Femur (tissue), 1 donor: ENCODE measurements at places on chromosomes 11 and 22.
A peak's percentile ranks its signal among the peaks of the same experiment; 100 is the strongest.

- no peak for DNase-seq
Measured at GRCh38 chr22:22712092-22712658, 67.8 kb downstream of the GGTLC2 start.

- DNase-seq: no peak
Measured at GRCh38 chr11:113549611-113550578, 74.7 kb upstream of the DRD2 start.

DNA sequence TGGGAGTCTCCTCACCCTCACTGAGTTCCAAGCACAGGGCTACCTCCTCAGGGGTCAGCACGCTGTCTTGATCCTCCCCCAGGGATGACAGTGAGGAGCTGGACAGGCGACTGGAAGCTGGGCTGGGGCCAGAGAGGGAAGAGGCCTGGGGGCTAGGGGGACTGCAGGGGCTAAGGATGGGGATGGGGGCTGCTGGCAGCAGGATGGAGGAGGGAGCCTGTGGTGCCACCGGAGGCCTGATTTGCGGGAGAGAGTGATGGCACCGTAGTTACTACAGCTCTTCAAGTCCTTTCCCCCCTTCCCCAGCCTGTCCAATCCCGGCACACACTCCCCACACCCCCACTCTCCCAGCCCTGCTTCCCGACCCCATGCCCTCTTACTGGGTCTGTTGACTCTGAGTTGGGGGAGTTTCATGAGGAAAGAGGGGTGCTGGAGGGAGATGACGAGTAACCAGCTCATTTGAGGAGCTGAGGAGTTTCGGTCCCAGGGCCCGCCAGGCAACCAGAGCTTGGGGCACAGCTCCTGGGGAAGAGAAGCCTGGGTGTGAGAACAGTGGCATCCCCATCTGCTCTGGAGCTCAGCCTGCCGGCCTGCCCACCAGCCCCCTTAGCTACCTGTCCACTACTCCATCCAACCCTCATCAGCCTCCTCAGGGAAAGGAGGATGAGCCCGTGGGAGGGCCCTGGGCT lies 10.5 kb downstream of the ROBO4 start:
- no peak for DNase-seq

GRCh38 chr11:1148752-1149180 lies 9.0 kb upstream of the MUC5AC start:
- DNase-seq: no peak

DNA sequence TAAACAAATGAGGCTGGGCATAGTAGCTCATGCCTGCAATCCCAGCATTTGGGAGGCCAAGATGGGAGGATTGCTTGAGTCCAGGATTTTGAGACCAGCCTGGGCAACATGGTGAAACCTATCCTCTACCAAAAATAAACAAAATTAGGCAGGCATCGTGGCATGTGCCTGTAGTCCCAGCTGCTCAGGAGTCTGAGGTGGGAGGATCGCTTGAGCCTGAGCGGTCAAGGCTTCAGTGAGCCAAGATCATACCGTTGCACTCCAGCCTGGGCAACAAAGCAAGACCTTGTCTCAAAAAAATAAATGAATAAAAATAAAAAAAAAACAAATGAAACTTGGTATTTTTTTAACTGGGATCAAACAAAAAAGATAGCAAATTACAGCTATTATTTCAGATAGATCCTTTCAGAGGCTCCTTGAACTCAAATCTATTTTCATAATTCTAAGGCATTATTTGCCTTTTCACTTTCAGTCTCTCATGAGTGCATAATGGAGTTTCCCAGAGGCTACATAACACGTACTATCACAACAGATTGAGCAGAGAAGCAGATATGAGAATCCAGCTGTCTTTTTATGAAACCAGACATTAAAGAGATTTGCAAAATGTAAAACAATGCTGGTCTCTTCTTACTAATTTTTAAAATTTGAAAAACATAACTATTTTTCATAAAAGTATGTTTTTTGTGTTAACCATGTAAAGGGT lies 23.1 kb downstream of the DDIAS start:
- no peak for DNase-seq

DNA sequence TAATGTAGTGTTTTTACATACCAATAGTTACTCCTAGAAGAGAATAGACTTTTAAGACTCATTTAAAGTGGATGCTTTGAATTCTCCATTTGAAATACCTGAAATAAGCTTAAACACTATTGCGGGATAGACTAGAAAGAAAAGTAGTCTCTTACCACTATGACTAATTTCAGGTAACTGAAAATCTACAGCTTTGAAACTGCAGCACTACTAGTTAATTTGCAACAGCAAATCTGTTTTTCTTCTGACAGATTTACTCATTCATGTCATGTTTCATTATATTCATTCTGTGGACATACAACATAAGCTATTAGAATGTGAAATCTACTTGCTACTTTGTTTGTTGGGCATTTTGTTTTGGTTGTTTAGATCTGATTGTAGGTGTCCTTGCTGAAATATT lies 153.6 kb downstream of the MAML2 start:
- no peak for DNase-seq

DNA sequence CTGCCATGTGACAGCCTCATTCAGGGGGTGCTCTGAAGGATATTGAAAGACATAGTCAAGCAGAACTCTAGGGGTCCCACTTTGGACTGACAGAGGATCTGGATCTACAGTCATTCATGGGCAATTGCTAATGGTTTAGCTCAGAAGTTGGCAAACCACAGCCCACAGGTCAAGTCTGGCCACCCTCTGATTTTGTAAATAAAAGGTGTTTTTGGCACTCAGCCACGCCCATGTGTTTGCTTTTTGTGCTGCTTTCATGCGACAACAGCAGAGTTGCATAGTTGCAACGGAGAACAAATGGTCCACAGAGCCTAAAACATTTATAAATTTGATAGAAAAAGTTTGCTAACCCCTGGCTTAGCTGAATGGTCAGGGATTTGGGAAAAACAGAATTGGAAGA lies 41.7 kb downstream of the RPS6KA4 start:
- no peak for DNase-seq

GRCh38 chr11:46382646-46383403 lies 1.4 kb downstream of the MDK start:
- DNase-seq: peak; percentile 34

GRCh38 chr11:85759915-85760314 lies 51.0 kb downstream of the SYTL2 start:
- no peak for DNase-seq

GRCh38 chr11:73429121-73429750 lies 53.0 kb downstream of the RELT start:
- no peak for DNase-seq

DNA sequence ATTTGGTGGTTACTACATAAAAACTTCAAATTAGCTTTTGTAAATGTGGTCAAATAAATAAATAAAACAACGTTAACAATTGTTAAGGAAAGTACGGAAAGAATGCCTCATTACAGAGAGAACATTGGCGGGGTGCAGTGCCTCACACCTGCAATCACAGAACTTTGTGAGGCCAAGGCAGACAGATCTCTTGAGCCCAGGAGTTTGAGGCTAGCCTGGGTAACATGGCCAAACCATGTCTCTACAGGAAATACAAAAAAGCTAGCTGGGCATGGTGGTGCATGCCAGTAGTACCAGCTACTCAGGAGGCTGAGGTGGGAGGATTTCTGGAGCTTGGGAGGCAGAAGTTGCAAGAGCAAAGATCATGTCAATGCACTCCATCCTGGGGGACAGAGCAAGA lies 59.4 kb upstream of the VPREB1 start:
- DNase-seq: no peak

DNA sequence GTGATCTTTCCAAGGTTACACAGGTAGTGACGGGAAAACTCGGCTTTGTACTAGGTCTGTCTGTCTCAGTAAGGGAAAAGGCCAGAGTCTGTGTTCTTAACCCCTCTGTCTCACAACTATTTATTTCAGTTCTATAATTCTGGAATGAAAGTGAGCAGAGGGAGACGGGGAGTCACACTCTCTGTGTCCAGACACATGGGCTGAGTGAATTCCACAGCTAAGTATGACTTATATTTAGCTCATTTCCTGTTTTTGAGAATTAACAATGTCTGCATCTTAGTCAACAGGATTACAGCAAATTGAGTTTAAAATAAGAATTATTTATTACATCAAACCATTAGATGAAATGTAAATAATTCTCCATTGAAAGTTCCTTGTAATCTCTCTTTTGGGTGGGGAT lies 62.5 kb upstream of the OR4B1 start:
- no peak for DNase-seq

GRCh38 chr11:74024261-74025029 lies 15.6 kb upstream of the UCP3 start:
- peak; percentile 58 for DNase-seq

DNA sequence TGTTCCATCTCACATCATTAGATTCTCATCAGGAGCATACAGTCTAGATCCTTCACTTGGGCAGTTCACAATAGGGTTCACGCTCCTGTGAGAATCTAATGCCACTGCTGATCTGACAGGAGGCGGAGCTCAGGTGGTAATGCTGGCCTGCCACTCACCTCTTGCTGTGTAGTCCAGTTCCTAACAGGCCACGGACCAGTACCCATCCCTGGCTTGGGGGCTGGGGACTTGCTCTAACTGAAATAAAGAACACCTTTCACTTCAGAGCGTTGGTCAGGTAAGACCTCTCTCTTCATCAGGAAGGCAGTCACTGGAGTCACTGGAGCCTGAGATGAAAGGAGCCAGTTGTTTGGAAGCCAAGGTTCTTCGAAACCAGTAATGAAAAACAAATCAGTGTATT lies 41.7 kb downstream of the PRMT3 start:
- no peak for DNase-seq

GRCh38 chr22:37535159-37535558 lies 15.9 kb upstream of the CARD10 start:
- no peak for DNase-seq

- peak; percentile 26 for DNase-seq
Measured at GRCh38 chr11:82796998-82797961, 63.6 kb upstream of the FAM181B start.

GRCh38 chr11:92453055-92453454 lies 228.4 kb downstream of the FAT3 start:
- no peak for DNase-seq

DNA sequence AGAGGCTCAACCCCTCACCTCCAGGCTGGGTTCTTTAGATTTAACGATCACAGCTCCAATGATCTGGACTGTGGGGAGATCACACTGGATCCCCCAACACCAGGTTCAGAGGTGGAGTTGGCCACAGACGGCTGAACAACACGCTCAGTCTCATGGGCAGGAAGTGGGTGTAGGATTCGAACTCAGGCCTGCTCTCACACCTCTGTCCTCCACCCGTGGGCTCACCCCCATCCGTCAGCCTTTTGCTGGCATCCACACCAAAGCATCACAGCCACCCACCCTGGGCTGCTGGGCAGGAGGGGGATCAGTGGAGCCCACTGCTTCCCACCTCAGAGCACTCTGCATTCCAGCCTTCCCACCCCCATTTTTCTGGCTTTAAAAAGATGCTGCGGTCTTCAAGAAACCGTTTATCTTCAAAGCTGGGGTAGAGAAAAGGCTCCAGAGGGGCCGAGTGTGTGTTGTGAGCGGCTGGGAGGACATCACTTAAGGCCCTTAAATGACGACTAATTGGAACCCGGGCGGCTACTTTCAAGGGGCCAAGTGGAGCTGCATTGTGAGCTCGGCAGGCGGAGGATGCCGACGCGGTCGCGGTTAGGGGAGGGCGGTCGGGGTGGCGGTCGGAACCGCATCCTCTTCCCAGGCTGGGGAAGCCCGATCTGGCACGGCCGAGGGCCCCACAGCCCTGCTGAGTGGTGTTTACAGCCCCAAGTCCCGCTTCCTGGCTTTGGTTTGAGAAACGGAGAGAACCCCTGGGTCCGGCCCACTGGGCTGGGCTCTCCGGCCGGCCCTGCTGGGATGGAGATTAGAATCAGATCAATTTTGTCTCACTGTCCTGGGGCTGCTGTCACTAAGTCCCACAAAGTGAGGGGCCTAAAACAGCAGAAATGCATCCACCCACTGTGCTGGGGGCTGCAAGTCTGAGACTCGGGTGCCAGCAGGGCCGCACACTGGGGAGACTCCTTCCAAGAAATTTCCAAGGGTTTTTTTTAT lies 15.9 kb upstream of the FGF3 start:
- DNase-seq: no peak

DNA sequence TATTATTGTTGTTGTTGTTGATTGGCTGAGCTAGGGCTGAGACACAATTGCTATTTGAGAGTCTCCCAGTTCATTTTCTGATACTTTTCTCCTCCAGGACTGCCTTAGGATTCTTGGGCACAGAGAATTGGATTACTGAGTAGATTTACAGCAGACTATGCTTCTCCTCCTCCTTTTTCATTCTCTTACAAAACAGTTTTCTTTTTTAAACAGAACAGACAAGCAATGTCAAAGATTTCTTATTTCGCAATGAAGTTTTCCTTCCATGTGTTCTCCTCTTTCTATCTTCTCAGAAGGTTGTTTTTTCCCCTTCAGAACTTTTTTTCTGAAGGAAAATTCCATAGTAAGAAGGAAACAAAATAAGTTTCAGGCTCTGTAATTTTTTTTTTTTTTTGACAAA lies 19.8 kb upstream of the TIMP3 start:
- no peak for DNase-seq

GRCh38 chr22:30832407-30832987 lies 136.1 kb downstream of the MORC2 start:
- DNase-seq: no peak

- no peak for DNase-seq
Measured at GRCh38 chr22:42720263-42721044, at the start of gene A4GALT. Gene A4GALT (minus strand): TSS chr22:42720870. CDS start chr22:42693951, 26,919 bp downstream.

GRCh38 chr22:29268511-29269229 lies 602 bp downstream of the EWSR1 start:
- DNase-seq: peak; percentile 82

DNA sequence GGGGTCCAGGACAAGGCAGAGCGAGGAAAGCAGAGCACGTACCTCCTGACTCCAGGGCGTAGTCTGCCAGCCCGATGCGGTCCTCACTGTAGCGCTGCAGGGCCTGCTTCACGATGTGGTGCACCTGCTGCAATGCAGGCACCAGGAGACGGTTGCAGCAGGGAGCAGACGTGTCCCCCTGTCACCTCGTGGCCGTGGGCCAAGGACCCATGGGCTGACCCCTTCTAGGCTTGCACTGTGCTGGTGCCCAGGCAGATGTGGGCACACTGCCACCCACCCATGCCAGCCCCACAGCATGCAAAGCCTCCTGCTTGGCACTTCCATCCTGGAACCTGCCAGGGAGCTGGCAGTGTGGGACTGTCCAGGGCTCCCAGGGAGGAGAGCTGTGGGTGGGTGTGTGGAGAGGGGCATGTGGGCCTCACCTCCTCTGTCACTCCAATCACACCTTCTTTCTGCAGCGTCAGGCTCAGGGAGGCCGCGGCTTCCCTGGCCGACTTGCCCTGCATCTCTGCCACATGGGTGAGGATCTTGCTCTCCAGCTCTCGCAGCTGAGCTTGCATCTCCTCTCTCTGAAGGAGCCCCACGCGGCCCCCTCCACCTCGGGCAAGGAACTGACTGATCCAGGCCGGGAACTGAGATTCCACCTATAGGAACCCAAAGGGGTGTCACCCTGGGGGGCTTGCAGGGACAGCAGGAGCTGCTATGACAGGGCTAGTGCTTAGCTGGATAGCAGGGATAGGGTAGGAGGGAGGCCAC lies 16.3 kb downstream of the SUN2 start:
- DNase-seq: no peak
